ENCODE measurements at places on chromosomes 2 and 18.

- no peak for DNase-seq
Measured at GRCh38 chr2:187302116-187302515, 145.9 kb downstream of the CALCRL start.

DNA sequence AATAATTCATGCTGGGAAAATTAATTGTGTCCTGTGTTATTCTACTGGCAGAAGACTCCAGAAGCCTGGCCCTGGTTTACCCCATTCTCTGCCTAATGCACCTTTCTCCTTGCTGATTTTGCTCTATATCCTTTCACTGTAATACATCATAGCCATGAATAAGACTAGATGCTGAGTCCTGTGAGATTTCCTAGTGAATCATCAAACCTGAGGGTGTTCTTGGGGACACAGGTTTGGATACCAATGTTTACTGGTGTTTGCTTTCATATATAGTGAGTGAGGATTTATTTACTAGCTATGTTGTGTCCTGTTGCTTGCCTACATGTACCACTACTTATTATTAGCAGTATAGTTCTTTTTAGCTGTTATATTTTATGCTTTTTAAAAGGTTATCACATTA, 6.5 kb downstream of the METTL5 start:
- DNase-seq = no peak

GRCh38 chr18:63054901-63055584, 264.5 kb downstream of the BCL2 start:
- no peak for DNase-seq

GRCh38 chr2:226583715-226584114, 215.9 kb downstream of the IRS1 start:
- no peak for DNase-seq

DNA sequence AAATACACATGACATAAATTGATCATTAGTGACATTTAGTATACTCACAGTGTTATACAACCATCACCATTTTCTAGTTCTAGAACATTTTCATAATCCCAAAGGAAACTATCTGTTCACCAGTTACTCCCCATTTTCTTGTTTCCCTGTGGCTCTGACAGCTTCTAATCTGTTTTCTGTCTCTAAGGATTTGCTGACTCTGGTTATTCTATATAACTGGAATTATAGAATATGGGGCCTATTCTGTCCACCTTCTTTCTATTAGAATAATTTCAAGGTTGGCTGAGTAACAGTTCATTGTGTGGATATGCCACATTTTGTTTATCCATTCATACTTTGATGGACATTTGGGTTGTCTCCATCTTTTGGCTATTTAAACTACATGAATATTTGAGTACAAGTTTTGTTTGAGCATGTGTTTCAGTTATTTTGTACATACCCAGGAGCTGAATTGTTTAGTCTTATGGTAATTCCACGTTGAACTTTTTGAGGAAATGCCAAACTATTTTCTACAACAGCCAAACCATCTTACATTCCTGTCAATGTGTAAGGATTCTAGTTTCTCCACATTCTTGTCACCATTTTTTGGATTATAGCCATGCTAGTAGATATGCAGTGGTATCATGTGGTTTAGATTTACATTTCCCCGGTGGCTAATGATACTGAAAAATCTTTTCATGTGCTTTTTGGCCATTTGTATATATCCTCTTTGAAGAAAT, 20.5 kb downstream of the KIAA1328 start:
- no peak for DNase-seq

GRCh38 chr2:101204400-101205115, 48.1 kb upstream of the CNOT11 start:
- no peak for DNase-seq

GRCh38 chr2:183490914-183491313, 366.7 kb downstream of the NUP35 start:
- no peak for DNase-seq

DNA sequence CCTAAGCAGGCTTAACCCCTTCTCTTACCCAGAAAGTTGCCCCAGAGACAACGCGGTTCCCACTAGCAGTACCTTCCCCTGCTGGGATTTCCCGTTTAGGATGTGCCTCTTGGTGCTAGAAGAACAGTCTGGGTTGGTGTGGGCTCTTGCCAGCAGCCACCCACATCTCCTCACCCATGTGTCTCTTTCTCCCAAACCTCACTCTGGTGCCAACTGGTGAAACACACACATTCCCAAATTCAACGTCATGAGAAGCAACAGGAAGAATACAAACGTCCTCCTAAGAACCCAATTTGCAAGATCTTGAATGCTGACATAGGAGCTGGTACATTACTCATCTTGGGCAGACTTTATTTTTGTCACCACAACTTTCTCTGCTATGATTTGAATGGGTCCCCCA, 36.2 kb downstream of the DIPK1C start:
- DNase-seq = no peak

DNA sequence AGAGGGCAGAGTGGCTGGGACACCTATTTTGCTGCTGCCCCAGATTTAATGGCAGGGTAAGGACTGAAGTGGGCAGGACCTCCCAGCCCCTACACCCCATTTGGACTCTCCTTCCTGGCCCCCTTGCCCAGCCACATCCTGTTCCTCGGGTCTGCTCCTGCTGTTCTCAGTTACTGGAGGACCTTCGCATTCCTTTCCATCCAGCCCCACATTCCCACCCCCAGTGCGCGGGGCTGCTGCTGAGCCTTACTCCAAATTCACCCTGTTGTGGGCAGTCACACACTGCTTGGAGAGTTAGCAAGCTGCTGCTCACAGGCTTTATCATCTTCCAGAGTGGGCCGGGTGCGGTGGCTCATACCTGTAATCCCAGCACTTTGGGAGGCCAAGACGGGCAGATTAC, 75.2 kb upstream of the SLC14A2 start:
- DNase-seq = no peak

DNA sequence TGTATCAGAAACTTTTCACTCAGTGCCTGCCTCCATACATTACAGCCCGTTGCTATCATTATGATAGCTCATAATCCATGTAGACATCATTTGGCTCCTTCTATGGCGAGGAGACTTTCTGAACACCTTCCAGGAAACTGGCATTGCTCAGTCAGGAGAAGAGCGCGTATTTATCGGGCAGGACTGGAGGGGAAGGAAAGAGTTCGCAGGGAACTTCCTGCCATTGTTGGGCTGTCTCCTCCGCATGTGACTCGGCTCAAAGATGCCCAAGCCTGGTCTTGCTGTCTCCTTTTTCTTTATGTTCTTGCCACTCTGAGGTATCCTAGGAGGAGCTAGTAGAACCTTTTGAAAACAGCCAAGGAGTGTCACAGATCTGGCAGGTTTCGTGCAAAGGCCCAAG, 156.8 kb downstream of the CTIF start:
- no peak for DNase-seq

GRCh38 chr18:22704586-22704918, 228.6 kb upstream of the RBBP8 start:
- DNase-seq = no peak

GRCh38 chr2:110682267-110682666, 4.4 kb upstream of the BUB1 start:
- DNase-seq = no peak

GRCh38 chr2:165239230-165239629, at the start of gene SCN2A:
TSS of gene SCN2A (plus strand) at chr2:165239414. CDS start at chr2:165295824, 56,410 bp downstream.
- no peak for DNase-seq

GRCh38 chr2:237351796-237352195, 62.2 kb downstream of the COL6A3 start:
- no peak for DNase-seq

- DNase-seq = no peak
Measured at GRCh38 chr2:236054125-236054524, 114.1 kb downstream of the GBX2 start.

DNA sequence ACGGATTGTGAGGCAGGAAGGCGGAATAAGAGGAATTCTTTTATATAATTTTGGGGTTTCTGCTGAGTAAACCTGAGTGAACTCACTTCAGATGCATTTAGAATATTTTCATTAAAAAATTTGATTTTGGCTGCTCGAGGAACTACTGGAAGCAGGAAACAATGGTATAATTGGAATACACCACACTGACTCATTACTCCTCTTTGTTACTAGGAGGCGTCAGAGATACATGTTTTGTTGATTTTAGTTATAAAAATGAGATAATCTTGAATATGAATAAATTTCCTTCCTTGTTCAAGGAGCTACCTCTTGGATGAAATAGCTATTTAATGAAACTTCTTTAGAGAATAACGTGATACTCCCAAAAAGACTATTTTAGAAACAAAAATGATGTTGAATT, 97.4 kb downstream of the ANKRD36 start:
- DNase-seq = no peak

- DNase-seq = no peak
Measured at GRCh38 chr2:227204452-227204851, 40.0 kb downstream of the COL4A3 start.

- DNase-seq = no peak
Measured at GRCh38 chr2:168565512-168565911, 109.4 kb downstream of the CERS6 start.

GRCh38 chr18:34709750-34710441, at the start of gene DTNA:
TSS of gene DTNA (plus strand) at chr18:34710298. CDS start at chr18:34755977, 45,679 bp downstream.
- DNase-seq = no peak

DNA sequence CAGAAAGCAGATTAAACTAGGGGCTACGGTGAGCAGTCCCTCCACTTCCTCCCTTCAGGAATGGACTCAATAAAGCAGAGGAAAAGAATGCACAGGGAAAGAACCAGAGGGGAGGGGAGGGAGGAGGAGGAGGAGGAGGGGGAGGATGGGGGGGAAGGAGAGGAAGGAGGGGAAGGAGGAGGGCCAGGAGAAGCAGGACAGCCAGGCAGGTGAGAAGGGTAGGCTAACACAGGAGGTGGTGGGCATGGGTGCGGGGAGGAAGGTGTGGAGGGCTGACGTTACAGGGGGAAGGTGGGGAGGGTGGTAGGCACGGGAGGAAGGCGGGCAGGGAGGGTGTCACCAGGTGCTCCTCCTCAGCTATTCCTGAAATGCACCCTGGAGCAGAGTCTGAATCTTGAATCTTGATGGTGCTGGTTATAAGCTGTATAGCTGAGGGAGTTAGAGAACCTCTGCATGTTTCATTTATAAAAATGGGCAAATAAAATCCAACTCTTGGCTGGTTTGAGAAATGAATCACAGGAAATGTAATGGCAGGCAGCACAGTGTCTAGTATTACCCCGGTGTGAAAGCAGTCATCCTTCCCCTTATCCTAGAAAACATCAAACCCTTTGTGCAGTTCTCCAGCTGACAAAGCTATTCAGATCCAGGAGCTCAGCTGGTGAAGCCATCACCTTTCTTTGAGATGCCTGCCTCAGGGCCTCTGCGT, 3.4 kb downstream of the TMEM18 start:
- DNase-seq = no peak

DNA sequence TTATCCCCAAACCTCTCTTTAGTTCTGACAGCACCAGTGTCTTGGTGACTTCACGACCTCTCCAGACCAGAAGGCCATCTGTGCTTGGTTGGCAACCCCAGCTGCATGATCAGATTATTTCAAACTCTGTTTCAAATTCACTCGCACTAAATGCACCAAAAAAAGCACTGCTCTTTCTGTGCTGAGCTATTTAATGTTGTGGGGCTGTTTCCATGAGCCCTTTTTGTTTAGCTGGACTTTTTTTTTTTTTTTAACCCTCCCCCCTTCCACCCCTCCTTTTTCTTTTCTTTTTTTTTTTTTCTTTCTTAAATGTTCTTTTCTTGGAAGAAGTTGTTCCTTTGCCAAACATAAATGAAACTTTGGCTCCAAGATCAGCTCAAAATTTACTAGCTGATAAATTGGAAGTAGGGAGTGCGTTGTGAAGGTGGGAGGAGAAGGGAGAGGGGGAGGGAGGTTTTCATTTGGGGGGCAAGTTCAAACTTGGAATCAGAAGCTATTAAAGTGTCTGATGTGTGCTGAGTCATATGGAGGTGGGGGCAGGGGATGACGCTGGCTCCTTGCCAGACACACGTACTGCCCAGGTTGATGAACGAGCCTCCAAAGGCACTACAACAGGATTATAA, 543.0 kb upstream of the TNP1 start:
- DNase-seq = no peak

- no peak for DNase-seq
Measured at GRCh38 chr2:49271060-49271606, 116.8 kb upstream of the FSHR start.

DNA sequence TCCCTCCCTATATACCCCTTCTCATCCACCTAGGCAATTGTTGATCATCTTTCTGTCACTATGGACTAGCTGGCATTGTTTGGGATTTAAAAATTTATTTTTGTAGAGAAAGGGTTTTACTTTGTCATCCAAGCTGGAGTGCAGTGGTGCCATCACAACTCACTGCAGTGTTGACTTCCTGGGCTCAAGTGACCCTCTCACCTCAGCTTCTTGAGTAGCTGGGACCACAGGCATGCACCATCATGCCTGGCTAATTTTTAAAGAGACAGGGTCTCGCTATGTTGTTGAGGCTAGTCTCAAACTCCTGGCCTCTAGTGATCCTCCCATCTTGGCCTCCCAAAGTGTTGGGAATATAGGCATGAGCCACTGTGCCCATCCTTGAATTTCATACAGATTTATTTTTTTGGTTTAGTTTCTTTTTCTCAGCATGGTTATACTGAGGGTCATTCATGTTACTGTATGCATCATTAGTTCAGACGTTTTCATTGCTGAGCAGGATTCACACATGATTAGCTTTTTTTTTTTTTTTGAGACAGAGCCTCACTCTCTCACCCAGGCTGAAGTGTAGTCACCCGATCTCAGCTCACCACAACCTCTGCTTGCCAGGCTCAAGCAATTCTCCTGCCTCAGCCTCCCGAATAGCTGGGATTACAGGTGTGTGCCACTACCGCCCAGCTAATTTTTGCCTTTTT, 8.6 kb upstream of the PCARE start:
- no peak for DNase-seq

DNA sequence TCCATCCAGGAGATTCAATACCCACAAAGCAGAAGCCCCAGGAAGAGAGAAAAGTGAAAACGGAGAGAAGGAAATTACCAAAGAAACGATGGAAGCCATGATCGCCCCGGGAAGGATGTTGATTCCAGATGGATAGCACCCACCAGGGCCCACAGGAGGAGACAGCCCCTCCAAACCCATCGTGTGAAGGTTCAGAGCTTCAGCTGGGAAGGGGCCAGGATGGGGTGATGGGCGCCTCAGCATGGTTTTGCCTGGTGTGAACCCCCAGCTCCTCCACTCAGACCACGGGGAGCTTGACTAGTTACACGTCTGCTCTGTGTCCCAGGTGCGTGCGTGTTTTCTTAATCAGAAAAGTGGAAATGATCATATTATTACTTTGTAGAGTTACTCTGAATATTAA, 264.5 kb downstream of the EIPR1 start:
- DNase-seq = no peak

DNA sequence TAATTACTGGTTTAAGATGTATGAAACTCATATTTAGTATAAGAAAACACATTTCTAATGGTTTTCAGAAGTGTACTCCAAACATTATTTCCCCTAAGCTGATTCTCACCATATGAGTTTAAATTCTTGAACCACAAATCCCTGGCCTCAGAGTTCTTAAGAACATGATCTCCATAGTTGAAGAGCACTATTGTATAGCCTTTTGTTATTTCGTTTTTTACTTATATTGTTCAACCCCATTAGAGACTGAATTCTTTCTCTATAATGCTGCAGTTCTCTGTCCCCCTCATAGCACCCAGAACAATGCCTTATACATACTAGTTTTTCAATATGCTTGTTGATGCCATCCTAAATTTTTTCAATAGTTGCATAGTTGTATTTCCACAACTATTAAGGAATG, 85.5 kb upstream of the TMEM17 start:
- DNase-seq = no peak

- DNase-seq = no peak
Measured at GRCh38 chr2:230318190-230319121, 8.5 kb upstream of the SP140L start.

All from stimulated activated effector memory CD8-positive, alpha-beta T cell treated with anti-CD3 and anti-CD28 coated beads, Interleukin-12 subunit alpha, Interleukin-12 subunit beta, amount 100 ng/mL, for 72 hours (primary cell).